ENCODE measurements at places on chromosomes 5 and 9.
A peak's percentile ranks its signal among the peaks of the same experiment; 100 is the strongest.

GRCh38 chr9:105243015-105243686 lies 1.3 kb upstream of the SLC44A1 start:
- no peaks in the 10 kb centered on the region for H3K27me3 ChIP-seq
- peak overlapping the region; percentile 7 for H3K4me3 ChIP-seq
- peak overlapping the region; percentile 83 for H3K27ac ChIP-seq

- peaks cover 28% of the 10 kb centered on the region for H3K4me1 ChIP-seq
- no peak for DNase-seq
These were observed 4.7 kb upstream of the LCN2 start for GRCh38 chr9:128144239-128145181.

- no peaks in the 10 kb centered on the region for H3K27me3 ChIP-seq
- no peak for DNase-seq
- H3K27ac ChIP-seq: no peak overlapping the region
- H3K36me3 ChIP-seq: peaks cover 26% of the 10 kb centered on the region
These were observed 13.2 kb downstream of the DNAJC25 start for GRCh38 chr9:111644195-111644772.

DNA sequence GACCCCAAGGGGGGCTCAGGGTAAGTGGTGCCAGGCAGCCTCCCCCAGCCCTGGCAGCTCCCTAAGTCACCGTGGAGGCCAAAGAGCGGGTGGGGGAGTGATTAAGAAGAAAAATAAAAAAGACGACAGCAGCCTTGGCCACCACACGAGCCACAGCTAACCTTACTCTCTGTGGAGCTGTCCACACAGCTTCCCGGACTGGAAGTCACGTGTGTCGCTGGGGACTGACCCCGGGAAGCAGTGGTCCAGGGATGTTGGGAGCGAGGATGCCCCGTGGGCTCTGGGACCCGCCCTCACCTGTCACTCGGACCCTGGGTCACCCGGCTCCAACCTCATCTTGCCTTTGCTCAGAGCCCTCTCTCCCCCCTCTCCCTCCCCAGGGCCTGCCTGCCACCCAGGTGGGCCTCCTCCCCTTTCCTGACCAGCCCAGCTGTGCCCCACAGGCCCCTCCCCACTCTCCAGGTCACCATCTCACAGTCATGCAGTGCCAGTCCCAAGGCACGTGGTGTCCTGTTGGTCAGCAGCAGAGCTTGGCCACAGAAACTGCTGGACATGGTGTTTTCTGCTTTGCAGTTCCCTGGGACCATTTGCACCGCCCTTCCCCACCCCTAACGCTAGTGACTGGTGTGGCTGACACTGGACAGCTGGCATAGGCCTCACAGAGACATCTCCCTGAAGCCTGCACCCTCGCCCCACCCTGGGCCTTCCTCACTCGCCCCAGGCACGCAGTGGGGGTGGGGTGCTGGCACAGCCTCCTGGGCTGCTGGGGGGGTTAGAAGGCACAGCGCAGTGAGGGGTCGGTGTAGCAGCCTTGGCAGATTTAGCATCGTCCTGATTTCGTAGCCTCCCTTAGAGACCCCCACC lies 9.8 kb upstream of the EXOC3 start:
- peaks cover 7% of the 10 kb centered on the region for H3K4me1 ChIP-seq
- H3K27me3 ChIP-seq: peaks cover 3% of the 10 kb centered on the region
- no peak overlapping the region for H3K4me3 ChIP-seq

DNA sequence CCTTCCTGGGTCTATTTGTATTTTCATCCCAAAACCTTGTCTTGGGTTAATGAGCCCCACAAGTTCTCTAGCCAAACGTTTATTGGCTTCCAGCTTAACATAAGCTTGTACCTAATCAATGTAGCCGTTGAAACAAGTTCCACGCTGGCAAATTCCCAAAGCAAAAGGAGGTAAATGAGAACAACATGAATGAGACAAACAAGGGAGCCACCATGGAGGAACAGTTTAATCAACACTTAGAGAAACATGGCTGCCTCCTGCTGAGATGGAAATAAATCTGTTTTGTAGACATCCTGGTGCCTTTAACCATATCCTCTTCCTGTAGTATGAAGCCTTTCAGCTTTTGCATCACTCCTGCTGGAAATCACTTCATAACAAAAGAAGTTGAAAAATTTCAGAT lies 166.6 kb upstream of the NFIB start:
- no peak overlapping the region for H3K4me3 ChIP-seq
- peaks cover 8% of the 10 kb centered on the region for H3K4me1 ChIP-seq
- H3K27ac ChIP-seq: no peak overlapping the region
- no peak for DNase-seq

GRCh38 chr9:111936391-111936790 lies 39.8 kb downstream of the UGCG start:
- peak overlapping the region; percentile 87 for H3K27ac ChIP-seq
- H3K36me3 ChIP-seq: peaks cover 28% of the 10 kb centered on the region
- H3K4me1 ChIP-seq: peaks cover 31% of the 10 kb centered on the region
- DNase-seq: no peak
- H3K4me3 ChIP-seq: no peak overlapping the region

- peaks cover 10% of the 10 kb centered on the region for H3K27me3 ChIP-seq
- no peak for DNase-seq
- no peak overlapping the region for H3K27ac ChIP-seq
- peaks cover 6% of the 10 kb centered on the region for H3K4me1 ChIP-seq
- H3K4me3 ChIP-seq: no peak overlapping the region
- H3K36me3 ChIP-seq: no peaks in the 10 kb centered on the region
These were observed 40.3 kb downstream of the SLC24A2 start for GRCh38 chr9:19748278-19749126.

- no peak overlapping the region for H3K4me3 ChIP-seq
- DNase-seq: no peak
- H3K36me3 ChIP-seq: no peaks in the 10 kb centered on the region
- peaks cover 6% of the 10 kb centered on the region for H3K4me1 ChIP-seq
These were observed 93.6 kb downstream of the SH3TC2 start for GRCh38 chr5:148969291-148969690.

- H3K27me3 ChIP-seq: no peaks in the 10 kb centered on the region
- peak overlapping the region; percentile 10 for H3K27ac ChIP-seq
- H3K4me1 ChIP-seq: peaks cover 39% of the 10 kb centered on the region
- H3K36me3 ChIP-seq: no peaks in the 10 kb centered on the region
- DNase-seq: no peak
- no peak overlapping the region for H3K4me3 ChIP-seq
These were observed 4.1 kb upstream of the CLK4 start for GRCh38 chr5:178630951-178631350.

GRCh38 chr9:122377241-122378164 lies 6.7 kb downstream of the PTGS1 start:
- no peaks in the 10 kb centered on the region for H3K36me3 ChIP-seq
- no peak overlapping the region for H3K4me3 ChIP-seq
- no peak for DNase-seq
- peaks cover 24% of the 10 kb centered on the region for H3K27me3 ChIP-seq
- peak overlapping the region; percentile 25 for H3K27ac ChIP-seq

DNA sequence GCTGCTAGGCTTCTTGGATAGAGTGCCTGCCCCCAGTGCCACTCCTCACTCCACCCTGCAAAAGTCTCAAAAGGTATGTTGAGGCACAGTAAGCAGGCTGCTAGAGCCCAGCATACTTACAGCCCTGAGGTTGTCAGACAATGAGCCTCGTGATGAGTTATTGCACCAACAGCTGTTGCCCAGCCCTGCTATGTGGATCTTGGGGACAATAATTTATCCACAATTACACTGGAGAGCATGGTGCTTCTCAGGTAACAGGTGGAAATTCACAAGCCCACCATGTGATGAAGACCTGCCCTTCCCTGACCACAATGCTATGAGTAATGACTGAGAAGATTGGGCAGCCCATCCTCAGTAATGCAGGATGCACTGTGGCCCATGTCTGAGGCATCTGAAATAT lies 36.5 kb downstream of the KCNIP1 start:
- no peak overlapping the region for H3K27ac ChIP-seq
- H3K27me3 ChIP-seq: peaks cover 38% of the 10 kb centered on the region
- no peaks in the 10 kb centered on the region for H3K36me3 ChIP-seq
- DNase-seq: no peak
- peaks cover 8% of the 10 kb centered on the region for H3K4me1 ChIP-seq

Measured in mesothelial cell of epicardium (in vitro differentiated cells).